ENCODE measurements at places on chromosomes 4 and X.
A peak's percentile ranks its signal among the peaks of the same experiment; 100 is the strongest.

DNA sequence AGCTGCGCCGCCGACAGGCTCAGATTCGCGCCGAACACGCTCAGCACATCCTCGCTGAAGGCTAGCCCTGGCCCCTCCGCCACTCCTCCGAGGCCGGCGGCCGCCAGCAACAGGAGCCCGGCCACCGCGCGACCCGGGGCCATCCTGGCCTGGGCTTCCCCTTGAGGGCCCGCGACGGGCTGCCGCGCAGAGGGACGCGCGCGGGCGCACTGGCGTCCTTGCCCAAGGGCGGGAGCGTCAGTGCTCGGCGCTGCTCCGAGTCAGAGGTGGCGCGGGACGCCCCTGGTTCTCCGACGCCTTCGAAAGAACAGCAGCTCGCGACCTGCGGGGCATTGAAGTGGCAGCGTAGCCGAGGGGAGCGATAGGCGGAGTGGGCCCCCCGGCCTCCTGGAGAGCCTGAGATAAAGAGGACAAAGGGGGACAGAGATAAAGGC, 745 bp downstream of the SLC39A8 start:
- DNase-seq: peak; percentile 57

GRCh38 chr4:56130606-56131155, 181.9 kb downstream of the CEP135 start:
- DNase-seq: no peak

- no peak for DNase-seq
These were observed 75.4 kb downstream of the DDIT4L start for GRCh38 chr4:100114909-100115308.

GRCh38 chrX:71910643-71910985, at the start of gene NHSL2:
Gene NHSL2, plus strand, starts transcription at chrX:71910845.
- DNase-seq: peak; percentile 37

GRCh38 chr4:21815651-21816377, 132.8 kb downstream of the KCNIP4 start:
- no peak for DNase-seq

- DNase-seq: peak; percentile 9
These were observed 89.6 kb upstream of the MTM1 start for GRCh38 chrX:150478496-150479492.

DNA sequence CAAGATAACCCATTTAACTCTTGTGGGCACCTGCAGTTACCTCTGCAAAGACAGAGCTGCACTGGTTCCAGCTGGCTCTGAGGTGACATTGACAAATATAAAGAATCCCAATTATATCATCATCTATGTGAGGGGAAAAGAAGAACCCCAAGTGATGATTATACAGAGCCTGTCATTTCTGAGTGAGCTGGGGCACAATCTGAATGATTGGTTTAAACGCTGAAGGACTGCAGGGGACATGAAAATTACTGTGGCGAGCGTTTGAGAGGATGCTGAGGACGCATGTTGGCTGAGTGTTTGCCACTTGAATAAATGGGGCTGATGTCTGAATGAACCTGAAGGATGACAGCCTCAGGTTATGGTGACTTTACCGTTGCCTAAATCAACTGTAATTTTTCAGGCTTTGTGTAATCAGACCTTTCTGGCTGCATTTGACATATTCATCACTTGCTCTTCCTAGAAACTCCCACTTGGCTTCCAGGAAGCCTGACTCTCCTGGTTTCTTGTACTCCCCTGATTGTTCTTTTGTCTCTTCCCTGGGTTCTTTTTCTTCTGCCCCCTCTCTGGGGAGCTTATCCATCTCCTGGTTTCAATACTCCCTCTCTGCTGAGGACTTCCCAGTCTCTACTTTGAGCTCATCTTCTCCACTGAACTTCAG, 4.1 kb upstream of the HSD17B10 start:
- DNase-seq: no peak

GRCh38 chr4:15848191-15848842, 70.2 kb downstream of the CD38 start:
- no peak for DNase-seq

GRCh38 chr4:148216866-148217814, 225.1 kb downstream of the NR3C2 start:
- DNase-seq: no peak

DNA sequence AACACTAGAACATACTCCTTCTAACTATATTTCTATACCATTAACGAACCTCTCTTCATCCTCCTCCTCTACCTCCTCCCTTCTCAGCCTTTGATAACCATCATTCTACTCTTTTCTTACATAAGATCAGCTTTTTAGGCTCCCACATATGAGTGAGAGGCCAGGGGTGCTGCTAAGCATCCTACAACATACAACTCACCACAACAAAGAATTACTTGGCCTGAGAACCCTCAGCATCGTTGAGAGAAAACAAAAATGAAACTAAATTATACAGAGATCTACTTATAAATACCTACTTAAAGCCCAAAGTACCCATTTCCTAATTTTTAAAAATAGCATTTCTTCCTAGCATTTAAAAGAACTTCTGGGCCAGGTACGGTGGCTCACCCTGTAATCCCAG, 77.7 kb downstream of the CC2D2A start:
- no peak for DNase-seq

GRCh38 chrX:49037883-49038475, 5.2 kb downstream of the TFE3 start:
- no peak for DNase-seq

DNA sequence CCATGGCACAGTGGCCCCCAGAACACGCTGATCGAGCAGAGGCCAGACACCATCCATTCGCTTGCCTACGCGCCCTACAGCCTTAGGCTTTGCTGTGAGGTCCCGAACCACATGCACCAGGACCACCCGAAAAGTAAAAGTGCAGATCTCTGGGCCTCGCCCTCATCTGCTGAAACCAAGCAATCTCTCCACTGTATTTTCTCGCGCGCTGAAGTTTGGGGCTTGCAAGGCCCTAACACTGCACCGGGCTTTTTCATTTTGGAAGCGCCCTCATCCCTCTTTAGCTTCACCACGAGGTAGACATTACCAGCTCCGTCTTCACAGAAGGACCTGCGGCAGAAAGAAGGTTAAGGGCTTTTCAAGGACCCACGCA, 21.2 kb downstream of the NKX3-2 start:
- no peak for DNase-seq

DNA sequence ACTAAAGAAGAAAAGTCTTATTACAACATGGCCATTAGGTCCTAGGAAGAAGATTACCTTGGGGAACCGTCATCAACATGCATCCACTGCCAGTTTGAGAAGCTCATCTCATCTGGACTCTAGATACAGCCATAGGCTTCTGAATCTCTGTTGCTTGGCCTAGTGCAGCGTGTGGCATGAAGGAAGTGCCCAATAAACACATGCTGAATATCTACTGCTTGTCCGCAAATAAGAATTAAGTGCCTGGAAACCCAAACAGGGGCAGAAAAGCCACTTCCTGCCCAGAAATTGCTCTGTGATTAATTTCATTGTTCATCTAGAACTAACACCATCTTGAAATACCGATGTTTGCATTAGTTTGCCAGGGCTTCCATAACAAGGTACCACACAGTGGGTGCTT, 241.1 kb upstream of the KLF3 start:
- no peak for DNase-seq

- DNase-seq: no peak
These were observed 16.2 kb downstream of the SPOCK3 start for GRCh38 chr4:167218022-167218608.

- no peak for DNase-seq
These were observed 23.4 kb downstream of the IRF2 start for GRCh38 chr4:184450743-184451535.

DNA sequence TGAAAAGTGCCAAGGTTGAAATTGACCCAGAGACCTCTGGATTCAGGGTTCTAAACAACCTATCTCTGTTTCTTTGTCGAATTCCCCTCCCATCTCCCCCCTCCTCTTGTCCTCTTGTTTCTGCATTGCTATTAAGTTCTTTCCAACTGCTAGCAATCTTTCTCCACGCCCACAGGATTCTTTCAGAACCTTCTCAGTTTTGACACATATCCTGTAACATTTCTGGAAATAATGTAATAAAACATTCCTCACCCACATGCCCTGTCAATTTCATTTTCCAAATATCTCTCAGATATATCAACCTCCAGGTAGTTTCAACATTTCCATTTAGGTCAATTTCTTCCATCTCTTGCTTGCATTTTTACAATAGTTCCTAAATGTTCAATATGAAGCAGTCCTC, 1105.9 kb downstream of the ARAP2 start:
- DNase-seq: no peak

DNA sequence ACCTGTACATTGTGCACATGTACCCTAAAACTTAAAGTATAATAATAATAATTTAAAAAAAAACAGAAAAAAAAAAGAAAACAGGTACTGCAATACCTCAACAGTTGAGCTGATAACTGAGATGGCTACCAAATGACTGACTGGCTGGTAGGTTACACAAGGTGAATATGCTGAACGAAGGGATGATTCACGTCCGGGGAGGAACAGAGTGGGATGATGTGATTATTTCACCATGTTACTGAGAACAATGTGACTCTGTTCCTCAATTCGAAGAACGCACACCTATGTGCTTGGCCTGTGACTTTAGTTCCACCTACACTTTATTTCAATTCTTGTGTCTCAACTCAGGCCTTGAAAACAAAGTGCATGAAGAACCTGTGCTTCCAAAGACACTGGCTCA, 111.7 kb downstream of the CXXC4 start:
- no peak for DNase-seq

- no peak for DNase-seq
These were observed 312.2 kb downstream of the TMA16 start for GRCh38 chr4:163806653-163807052.

- no peak for DNase-seq
These were observed 10.7 kb upstream of the CXCL8 start for GRCh38 chr4:73729534-73730165.

- DNase-seq: no peak
These were observed 23.2 kb upstream of the ASMTL start for GRCh38 chrX:1475881-1476280.

- no peak for DNase-seq
These were observed 26.5 kb upstream of the CYBB start for GRCh38 chrX:37753384-37753783.

DNA sequence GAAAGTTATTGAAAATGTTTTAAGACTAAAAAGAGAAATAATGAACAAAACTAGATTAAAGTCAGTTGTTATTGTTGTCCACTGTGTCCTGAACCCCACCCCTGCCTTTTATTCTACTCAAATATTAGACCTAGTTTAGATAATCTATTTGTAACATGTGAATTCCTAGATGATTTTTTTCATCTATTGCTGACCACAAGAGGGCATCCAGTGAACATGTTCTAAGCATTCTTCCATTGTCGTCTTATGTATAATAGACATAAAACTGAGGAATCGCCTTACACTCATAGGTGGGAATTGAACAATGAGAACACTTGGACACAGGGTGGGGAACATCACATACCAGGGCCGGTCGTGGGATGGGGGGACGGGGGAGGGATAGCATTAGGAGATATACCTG, 36.4 kb upstream of the HPRT1 start:
- no peak for DNase-seq

DNA sequence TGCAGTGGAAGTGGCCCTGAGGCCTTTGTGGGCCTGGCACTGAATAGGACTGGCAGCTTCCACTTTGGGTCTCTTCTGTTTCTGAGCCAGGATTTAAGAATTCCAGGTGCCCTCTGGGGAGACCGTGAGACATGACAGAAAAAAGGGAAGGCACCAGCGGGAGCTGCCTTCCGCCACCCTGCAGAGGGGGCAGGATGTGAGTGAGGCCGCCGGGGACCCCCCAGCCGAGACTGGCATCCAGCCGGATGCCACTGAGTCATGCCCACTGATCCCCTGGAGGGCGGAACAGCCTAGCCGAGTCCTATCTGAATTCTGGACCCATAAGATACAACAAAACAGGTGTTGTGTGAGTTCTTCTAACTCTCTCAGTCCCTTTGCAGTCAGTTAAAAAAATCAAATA, 41.3 kb downstream of the C4orf50 start:
- DNase-seq: no peak

DNA sequence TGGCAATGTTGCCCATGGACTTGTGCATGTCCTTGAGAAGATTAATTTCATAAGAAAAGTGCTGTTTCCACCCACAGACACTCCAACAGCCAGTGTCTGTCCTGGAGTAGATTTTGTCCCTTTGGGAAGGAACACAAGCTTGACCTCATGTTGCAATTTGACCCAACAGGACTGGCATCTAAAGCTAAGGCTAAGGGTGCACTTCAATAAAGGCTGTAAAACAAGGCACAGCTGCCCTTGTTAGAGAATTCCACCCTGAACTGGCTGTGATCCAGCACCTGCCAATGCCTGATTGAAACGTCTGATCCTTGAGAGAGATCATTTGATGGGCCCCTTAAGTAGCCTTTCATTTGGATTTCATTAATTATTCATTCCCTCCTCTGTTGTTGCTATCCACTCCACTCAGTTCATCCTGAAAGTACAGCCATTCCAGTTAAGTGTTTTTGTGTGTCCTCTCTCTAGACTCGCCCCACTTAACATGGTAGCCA, 56.2 kb downstream of the CD99L2 start:
- no peak for DNase-seq

DNA sequence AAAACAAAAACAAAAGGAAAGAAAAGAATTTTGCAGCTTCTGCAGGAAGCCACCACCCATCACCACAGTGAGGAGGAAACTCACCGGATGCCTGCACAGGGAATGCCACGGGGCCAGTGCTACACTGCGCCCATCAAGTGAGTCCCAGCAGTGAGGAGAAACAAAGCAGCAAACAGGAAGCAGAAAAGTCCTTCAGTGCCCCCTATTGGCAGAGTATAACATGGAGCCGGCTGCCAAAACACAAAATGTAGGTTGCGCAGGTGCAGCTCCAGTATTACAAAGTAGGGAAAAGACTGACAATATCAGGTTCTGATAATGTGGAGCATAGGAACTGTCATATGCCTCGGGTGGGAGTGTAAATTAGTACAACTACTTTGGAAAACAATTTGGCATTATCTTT, 23.3 kb upstream of the SCML2 start:
- DNase-seq: no peak

GRCh38 chrX:116823677-116824076, 360.9 kb upstream of the CT83 start:
- no peak for DNase-seq

GRCh38 chr4:28490669-28491068, 1630.0 kb downstream of the STIM2 start:
- no peak for DNase-seq

DNA sequence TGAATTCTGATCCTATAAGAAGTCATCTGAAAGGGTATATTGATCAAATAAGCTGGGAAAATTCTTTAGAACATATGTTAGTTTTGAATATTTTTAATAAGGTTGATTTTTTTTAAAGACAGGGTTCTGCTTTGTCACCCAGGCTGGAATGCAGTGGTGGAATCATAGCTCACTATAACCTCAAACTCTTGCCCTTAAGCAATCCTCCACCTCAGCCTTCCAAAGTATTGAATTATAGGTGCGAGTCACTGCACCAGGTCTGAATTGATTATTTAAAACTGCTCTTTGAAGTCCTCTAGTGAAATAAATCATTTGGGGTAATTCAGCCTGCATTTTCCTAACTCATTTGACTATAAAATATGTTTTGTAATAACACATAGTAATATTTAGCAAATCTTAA, 812.3 kb downstream of the PDHA2 start:
- DNase-seq: no peak

GRCh38 chr4:123198706-123199105, 197.9 kb upstream of the SPRY1 start:
- DNase-seq: no peak
